ENCODE measurements at places on chromosomes 12 and 14.
A peak's percentile ranks its signal among the peaks of the same experiment; 100 is the strongest.

- DNase-seq: no peak
These were observed 257.5 kb upstream of the HMGA2 start for GRCh38 chr12:65566751-65567150.

DNA sequence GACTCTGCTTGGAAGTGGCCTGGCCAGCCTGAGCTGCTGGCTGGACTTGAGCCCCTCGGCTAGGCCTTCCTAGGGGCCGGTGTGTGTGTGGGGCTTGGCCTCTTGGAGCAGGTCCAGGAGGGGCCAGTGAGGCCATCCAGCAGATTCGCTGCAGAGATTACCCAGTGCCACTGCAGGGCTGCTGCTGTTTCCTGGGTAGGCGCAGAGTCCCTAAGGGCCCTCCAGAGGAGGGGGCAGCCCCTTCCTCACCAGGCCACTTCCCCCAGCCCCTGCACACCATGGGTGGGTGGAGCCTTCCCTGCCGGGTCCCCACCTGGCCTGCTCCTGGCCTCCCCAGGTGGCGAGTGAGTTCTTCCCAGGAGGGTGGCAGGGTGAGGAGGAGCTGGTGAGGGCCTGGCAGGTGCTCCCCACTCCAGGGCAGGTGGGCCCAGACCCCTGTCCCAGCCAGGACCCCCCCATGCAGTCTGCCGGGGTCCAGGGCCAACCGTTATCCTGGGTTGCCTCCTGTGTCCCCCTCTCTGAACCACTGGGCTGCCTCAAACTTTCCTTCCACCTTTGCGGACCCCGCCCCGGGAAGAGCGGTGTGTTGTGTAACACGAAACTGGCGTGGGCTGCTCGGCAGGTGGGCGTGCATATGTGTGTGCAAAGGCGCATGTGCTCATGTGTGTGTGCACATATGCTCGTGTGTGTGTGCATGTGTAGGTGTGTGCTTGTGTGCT is 25.1 kb downstream of the ASPG start:
- DNase-seq: no peak

- no peak for DNase-seq
These were observed 13.3 kb downstream of the BEST3 start for GRCh38 chr12:69685810-69686209.

DNA sequence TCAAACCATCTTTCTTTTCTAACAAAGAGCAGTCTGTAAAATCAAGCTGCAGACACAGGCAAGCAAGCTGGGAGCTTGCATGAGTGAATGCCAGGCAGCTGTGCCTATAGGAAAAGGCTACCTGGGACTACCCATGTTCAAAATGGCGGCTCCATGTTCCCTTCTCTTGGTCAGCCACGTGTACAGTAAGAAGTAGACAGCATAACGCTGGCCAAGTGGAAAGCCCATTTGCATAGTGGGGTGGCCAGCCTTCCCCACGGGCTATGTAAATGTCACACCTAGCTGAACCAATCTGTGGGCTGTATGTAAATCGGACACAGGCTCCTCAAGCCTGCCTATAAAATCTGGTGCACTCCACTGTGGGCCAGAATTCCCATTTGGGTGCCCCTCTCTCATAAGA is 117.1 kb downstream of the SYT10 start:
- DNase-seq: no peak

- no peak for DNase-seq
These were observed 759.2 kb upstream of the LRFN5 start for GRCh38 chr14:40847480-40847879.

GRCh38 chr12:49092816-49093406 is 1.7 kb downstream of the DHH start:
- DNase-seq: no peak

DNA sequence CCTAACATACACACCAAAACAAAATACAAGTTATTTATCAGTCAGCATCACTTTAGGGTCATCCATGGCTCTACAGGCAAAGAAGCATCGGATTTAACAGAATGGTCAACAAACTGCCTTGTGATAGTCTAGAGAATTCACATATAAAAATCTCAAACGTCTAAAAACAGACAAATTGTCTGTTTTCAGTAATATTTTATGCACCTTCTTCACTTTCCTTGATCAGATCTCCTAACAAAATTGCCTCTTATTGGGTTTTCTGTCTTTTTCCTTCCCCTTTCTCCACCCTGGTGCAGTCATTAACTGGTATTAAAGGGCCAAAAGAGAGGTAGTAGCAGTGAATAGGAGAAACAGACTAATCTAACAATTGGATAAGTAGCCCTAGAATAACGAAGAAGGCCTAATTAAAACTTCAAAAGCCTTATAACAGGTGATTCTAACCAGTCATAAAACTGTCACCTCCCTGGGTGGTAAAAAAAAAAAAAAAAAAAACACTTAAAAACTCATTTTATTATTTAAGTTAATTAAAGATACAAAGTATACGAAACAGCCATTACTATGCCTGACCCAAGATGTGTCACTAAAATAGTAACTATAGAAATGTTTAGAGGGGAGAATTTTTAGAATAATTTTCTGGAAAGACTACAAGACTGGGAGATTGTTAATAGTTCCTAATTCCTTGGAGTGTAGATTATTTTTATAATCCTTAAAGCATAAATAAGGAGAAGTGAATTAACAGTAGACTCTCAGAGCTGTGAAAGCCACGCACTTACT is 1.5 kb downstream of the KIF21A start:
- DNase-seq: no peak

DNA sequence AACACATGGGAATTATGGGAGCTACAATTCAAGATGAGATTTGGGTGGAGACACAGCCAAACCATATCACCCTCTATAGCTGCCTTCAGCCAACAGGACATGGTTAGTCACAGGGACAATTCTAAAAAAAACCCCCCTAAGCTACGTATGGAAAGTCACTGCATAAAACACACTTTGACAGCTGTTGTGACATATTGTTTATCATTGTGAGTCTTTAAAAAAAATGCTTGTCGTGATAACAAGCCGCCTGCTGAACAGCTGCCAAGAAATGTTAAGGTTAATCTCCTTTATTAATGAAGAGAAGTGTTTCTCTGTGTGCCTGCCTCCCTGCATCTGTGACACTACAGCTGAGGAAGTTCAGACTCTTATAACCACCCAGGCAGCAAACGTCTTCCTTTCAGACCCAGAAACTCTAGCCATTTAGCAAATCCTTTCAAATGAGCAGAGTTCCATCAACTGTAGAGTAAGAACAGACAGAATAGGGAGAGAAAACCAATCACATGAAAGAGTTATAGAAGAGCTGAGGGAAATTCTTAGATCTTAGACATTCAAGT is 1459.6 kb upstream of the TMEM132C start:
- DNase-seq: no peak

GRCh38 chr14:68526512-68527091 is 266.3 kb downstream of the ZFP36L1 start:
- no peak for DNase-seq

GRCh38 chr14:89331398-89331797 is 85.6 kb downstream of the FOXN3 start:
- no peak for DNase-seq

DNA sequence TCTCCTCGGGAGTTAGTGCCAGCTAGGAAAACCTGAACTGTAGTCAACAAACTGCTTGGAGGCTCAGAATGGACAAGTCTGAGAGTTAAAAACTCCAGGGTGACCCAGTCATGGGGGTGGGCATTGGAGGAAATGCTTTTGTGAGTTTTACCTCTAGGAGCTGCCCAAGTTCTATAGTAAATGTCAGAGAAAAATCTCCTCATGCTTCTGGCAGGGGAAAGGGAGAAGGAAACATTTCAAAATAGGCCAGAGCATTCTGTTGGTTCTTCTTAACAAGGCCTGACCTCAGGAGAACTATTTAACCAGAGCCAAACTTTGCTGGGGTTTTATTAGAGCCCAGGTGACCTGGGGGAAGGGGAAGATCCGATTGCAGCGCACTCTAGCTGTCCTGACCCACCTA is 12.3 kb downstream of the NINJ2 start:
- no peak for DNase-seq

- no peak for DNase-seq
These were observed 319.6 kb upstream of the E2F7 start for GRCh38 chr12:77384941-77385340.

DNA sequence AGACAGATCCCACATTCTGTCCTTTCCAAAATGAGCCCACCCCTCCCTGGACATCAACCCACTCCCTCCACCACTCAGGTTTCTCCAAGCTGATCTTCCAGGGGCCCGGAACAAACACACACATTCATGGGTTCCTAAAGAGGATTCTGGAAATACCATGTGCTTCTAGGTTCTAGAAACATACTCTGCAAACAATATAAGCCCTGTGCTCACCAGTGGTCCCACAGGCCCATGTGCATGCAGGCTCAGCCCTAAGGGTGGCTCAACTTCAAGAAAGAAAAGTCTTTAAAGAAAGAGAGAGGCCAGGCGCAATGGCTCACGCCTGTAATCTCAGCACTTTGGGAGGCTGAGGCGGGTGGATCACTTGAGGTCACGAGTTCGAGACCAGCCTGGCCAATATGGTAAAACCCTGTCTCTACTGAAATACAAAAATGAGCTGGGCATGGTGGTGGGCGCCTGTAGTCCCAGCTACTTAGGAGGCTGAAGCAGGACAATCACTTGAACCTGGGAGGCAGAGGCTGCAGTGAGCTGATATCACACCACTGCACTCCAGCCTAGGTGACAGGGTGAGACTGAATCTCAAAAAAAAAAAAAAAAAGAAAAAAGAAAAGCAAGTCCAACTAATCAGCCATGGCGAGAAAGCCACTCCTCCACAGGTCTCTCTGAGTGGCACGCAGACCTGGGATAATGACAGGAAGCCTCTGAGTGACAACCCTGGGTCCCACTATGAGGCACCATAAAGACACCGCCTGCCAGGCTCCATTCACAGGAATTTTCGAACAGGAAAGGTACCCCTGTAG is 59.5 kb upstream of the PNMA1 start:
- no peak for DNase-seq

GRCh38 chr12:55996201-55996714 is 818 bp upstream of the SUOX start:
- peak; percentile 48 for DNase-seq

GRCh38 chr12:13472690-13473089 is 276.2 kb downstream of the EMP1 start:
- no peak for DNase-seq

DNA sequence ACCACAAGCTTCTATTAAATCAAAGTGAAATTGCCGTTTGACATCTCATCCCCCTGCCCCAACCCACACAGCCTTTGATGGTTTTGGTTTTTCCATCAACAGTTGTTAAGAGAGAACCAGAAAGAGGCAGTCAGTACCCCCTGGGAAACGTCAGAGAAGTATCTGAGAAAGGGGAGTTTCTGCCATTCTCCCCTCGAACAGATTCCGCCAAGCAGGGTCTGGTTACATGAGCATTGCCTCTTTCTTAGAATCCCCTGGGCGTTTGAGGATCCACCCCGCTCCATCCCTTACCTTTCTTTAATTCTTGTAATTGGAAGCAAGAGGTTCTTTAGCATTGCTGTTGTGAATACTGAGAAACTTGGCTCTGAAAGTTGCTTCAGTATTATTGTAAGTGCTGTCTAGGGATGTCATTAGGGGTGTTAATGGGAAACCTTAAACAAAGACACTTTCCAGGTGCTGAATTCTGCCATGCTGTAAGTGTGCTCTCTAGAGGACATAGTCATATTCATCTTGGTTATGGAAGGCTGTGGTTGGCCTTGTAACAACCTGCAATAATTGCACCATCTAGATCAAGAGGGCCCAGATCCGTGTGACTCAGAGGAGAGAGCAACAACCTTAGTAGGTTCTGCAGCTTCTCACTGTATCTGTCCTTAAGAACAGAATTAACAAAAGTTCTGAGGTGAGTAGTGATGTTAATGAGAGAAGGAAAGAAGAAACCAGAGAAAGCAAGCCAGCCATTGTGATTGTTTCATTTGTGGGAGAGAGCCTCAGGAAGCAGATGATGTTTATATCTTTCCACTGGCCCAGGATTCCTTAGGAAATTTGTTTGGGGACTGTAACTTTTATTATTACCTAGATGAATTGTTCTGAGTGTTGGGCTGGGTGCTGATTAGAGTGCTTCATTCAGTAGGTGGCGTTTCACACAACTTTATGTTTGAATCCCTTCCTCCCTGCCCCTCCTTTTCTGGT is 9.0 kb downstream of the TMBIM6 start:
- DNase-seq: no peak

- no peak for DNase-seq
These were observed 54.2 kb downstream of the CCNK start for GRCh38 chr14:99535448-99535847.

GRCh38 chr12:58414398-58414871 is 473.1 kb downstream of the ATP23 start:
- DNase-seq: no peak

DNA sequence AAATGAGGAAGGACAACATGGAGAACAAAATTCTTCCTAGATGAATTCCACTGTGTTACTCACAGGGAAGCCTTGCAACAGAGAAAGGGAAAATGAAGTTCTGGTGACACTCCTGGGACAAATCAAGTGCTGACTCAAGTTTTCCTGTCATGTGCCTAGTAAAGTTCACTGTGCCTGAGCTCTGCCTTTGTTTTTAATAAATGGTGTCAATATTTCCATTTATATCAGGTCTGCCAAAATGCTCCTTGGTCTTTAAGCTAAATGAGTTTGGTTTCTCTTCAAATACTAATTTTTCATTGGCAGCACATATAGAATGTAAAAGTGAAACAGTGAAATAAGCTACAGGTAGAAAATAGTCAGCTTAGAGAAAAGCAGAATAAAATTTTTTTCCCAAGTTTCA is 33.0 kb downstream of the HIGD1C start:
- DNase-seq: no peak

DNA sequence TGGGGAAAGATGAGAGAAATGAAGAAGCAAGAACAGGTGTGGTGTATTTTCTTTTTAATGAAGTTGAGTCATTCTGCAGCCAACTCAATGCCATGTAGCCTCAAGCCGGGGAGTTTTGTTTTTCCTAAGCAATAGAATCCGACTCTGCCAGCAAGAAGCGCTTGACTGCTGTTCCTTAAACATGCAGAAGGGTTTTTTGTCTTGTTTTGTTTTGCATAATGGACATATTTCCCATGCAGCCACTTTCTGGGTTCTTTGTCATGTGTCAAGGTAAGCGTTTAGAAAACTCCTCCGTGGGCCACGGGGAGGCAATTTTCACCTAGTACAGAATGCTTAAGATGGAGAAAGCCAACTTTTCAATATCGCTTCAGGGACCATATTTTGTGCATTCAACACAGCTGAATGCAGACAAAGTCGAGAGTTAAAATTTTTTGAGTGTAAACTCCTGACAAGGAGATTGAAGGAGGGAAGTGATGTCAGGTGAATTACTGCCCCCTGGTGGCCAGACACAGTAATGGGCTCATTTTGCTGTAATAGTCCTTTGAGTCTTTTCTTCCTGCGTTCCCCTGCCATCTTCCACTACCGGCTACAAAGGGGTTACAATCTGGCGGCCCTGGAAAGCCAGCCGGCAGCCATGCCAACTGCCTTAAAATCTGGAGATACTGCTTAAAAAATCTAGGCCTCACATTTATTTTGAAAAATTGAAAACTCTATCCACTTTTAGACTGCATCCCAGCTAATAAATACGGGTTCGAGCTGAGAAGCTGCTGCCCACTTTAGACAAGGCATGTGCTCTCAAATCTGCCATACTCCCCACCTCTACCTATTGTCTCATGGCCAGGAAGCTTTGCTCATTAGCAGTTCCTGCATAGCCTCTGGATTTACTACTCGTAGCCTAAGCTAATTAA is 3.2 kb upstream of the FICD start:
- DNase-seq: peak; percentile 87

GRCh38 chr14:106843951-106844483 is 1317.6 kb downstream of the TMEM121 start:
- no peak for DNase-seq

GRCh38 chr14:69460093-69460701 is 24.3 kb upstream of the PLEKHD1 start:
- no peak for DNase-seq
